ENCODE measurements at places on chromosomes 16 and 17.

DNA sequence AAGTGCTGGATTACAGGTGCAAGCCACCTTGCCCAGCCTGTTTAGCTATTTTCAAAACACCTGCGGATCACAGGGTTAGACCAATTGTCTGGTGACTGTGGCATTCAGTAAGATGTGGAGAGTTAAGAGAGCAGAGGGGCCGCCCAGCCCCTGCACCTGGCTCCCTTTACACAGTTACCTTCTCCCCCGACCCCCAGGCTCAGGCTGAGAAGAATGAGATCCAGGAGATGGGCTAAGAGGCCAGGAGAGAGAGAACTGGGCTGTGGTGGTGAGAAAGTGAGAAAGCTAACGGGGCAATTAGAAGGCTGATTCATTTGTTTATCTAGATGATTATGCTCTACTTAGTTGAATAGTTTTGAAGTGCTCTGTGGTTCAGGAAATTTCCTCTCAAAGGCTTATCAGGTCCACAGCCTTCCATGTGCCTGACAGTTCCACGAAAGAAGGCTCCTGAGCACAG is 67.8 kb upstream of the AXIN2 start:
- no peak for DNase-seq

DNA sequence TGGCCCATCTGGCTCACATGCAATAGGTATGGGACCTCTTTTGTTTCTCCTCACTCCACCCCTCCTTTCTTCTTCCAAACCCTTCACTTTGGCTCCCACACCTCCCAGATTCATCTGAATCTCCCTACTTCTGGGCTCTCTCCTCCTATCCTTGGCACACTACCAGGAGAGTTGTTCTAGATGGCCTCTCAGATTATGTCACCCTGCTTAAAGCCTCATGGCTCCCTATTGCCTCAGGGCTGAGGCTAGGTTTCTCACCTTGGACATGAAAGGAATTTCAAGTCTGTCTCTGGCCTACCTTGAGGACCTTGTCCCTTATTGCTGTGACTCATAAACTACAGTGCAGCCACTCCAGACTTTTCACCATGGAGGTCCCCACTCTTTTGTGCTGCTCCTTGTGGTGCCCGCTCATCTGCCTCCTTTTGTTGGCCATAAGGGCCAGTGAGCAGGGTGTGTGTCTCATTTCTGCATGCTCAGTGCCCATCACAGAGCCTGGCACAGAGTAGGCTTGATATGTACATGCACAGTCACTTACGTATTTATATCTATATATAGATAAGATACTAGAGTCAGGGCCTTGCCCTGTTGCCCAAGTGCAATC is 1.0 kb upstream of the MFAP4 start:
- no peak for DNase-seq

- DNase-seq = no peak
Observed at GRCh38 chr17:81635973-81636504, 873 bp downstream of the NPLOC4 start.

- DNase-seq = no peak
Observed at GRCh38 chr17:31479524-31479923, 88.0 kb downstream of the RAB11FIP4 start.

GRCh38 chr17:14201021-14201987 is 35.4 kb downstream of the CDRT15 start:
- DNase-seq = no peak

All from hematopoietic multipotent progenitor cell treated with erythropoietin and hydrocortisone succinate and interleukin-3 and kit ligand, for 17 days (in vitro differentiated cells).